ENCODE measurements at places on chromosomes 4 and X. TPM values are rescaled to one million over a fixed set of nuclear protein-coding genes. Genes with fewer than 3 reads are reported as not detected.

Gene SUPT20HL1
- total RNA-seq, result 0.11 TPM

Gene SHROOM4
- 2.6 TPM for total RNA-seq

Gene REELD1
- total RNA-seq, result not detected

Gene PRKG2
- 0.17 TPM for total RNA-seq

Gene RTL5
- 3.6 TPM for total RNA-seq

Gene ZMAT1
- 20.6 TPM for total RNA-seq

Gene CRLF2
- not detected for total RNA-seq

Gene SOWAHD
- total RNA-seq, result 0.25 TPM

Gene PDE6B
- 3.5 TPM for total RNA-seq
